Head of caudate nucleus (tissue), 42 donors: ENCODE measurements at places on chromosomes 5 and 9.

DNA sequence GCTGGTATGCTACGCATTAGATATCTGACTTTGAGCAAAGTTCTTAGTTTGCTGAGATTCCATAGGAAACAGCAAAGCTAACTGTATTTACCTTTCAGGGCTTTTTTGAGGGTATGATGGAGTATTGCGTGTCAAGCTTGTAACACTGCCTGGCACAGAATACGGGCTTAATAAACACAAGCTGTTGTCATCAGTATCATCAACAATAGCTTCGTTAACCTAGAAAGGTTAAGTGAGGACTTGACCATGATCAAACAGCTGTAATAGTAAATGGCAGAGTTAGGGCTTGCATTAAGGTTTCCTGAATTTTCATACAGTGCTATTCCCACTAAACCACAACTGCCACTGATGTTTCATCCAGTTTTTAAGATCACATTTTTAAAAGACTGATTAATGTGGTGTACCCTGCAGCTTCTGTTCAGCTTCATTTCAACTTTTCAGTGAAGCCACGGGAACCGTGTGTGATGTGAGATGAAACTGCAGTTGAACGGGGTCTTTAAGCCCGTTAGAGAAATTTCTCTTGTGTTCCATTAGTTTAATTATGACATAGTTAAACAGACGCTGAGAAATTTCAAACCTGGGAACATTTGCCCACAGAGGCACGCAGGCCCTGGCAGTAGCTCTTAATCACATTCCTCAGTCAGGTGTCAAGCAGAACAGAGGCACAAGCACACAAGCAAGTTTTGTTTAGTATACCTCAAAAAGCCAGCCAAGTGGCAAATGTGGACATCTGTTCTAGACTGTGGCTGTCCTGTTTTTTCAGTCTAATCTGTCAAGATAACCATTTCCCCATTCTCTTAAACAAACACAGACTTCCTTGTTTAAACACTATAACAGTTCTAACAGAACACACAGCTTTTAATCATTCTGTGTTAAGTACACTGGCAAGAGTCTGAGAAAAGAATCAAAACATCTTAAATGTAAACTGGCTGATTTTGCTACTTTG is 147.1 kb downstream of the ZNF608 start:
- no peak for DNase-seq

DNA sequence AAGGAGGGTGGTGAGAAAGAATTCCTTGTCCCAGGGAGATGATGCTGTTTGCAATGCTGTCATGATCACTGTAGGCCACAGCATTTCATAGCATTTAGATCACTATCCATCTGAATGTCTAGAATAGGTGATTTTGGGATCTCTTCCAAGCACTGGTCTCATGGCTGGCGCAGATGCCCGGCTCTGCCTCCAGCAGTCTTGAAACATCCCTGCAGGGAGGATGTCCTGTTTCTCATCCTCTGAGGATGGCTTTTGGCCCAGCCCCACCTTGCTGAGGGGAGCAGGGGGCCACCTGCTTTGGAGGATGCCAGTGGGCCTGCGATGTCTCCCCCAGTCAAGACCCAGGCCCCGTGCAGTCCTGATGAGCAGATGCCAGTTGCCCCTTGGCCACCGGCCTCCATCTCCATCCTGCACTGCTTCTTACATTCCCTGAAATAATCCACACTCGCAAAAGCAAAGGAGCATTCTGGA is 63.5 kb upstream of the GARNL3 start:
- no peak for DNase-seq

DNA sequence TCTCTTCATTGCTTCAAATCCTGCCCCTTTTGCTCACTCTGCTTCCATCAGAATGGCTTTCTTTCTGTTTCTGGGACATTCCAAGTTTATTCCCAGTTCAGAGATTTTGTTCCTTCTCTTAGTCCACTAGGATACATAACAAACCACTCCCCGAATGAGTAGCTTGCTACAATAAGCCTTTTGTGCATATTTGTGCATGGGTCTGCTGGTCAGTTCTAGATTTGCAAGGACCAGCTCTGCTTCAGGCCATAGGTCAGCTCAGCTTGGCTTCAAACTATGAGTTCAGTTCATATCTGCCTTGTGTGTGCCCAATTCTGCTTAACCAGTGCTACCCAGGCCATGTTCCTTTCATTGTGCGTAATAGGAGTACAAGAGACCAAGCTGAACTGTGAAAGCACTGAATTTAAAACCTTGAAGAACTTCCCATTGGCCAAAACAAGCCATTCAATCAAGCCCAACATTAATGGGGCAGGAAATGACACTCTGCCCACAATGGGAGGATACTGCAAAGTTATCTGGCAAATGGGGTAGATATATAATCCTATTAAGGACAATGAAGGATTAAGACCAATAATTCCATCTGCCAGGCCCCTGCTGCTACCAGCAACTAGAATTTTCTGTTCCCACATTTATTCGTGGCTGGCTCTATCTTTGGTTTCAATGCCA is 328.8 kb downstream of the PRELID2 start:
- no peak for DNase-seq

DNA sequence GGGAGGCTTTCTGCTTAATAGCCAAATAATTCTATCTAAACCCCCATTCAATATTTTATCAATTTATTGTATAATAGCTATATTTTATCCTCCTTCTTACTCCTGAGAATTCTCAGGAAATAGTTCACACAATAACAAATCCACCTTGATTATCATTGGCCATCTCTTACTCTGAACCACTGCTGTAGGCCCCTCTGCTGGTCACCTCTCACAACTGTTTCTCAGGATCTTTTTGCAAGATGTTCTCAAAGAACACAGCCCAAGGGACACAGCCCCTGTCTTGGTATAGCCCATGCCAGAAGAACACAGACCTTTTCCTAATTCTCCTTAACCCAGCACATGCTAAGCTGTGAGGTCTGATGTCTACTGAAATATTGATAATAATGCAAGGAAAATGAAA is 74.9 kb upstream of the HTR4 start:
- no peak for DNase-seq

DNA sequence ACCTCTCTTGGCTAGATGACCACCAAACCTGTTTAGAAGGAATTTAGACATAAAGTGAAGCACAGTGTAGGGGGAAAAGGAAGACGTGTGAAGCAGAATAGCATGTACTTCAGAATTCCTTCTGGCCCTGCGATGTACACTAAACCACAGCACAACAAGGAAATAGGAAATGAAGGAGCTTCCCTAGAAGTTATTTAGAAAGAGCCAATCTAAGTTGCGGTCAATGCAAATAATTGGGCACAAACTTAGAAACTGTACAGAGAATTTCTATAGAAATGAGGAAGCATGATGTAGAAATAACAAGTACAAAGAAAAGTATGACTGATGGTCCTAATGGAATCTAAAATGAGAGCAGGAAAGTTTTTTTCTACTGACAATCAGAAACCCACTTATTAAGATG is 41.5 kb downstream of the ANKRD55 start:
- DNase-seq, result no peak

- no peak for DNase-seq
These were observed 64.6 kb downstream of the ABLIM3 start for GRCh38 chr5:149205625-149206523.

- DNase-seq, result no peak
These were observed 127.6 kb downstream of the GADD45G start for GRCh38 chr9:89732295-89732938.
